T47D (cell line): ENCODE measurements at places on chromosomes 4 and X.
A peak's percentile ranks its signal among the peaks of the same experiment; 100 is the strongest.

- DNase-seq, result no peak
Observed at GRCh38 chr4:77172336-77172735, 15.3 kb downstream of the CCNG2 start.

- DNase-seq, result no peak
Observed at GRCh38 chr4:3771164-3771809, 5.1 kb downstream of the ADRA2C start.

DNA sequence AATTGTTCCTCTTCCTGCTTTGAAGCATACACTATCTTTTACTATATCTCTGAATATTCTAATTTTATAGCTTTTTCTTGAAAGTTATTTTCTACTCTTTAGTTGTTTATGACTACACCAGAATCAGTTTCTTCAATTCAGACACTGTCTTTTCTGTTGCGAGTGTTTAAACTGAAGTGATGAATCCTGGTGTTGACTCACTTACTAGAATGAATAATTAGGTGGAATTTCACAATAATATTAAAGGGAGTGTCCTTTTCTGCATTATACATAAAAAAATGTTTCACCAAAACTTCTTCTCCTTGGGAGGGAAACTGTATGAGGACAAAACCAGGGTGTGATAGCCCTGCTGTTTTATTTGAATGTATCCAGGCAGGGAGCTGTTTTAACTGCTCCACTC is 1383.1 kb downstream of the C4orf33 start:
- DNase-seq, result no peak

DNA sequence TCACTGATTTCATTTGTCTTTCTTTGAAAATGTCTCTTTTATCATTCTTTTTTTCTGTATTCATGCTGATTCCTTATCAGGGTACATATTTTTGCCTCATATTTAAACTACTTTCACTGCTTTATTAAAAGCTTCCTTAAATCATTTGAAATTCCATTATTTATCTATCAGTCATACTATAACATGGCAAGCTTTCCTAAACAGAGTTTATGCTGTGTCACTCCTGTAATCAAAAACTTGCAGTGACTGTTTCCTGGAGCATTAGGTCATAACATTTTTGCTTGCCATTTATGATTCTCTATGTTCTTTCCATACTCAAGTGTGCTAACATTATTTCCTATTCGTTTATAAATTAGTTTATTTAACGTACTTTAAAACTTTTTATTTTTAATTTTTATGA is 203.7 kb downstream of the BMPR1B start:
- no peak for DNase-seq

DNA sequence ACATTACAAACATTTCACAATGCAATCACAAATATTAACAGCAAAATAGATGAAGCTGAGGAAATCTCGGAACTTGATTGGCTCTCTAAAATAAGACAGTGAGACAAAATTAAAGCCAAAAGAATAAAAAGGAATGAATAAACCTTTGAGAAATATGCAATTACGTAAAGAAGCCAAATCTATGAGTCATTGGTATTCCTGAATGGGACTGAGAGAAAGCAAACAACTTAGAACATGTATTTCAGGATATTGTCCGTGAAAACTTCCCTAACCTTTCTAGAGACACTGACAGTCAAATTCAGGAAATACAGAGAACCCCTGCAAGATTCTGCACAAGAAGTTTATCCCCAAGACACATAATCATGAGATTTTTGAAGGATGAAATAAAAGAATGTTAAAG is 48.4 kb upstream of the SPANXN2 start:
- peak; percentile 7 for DNase-seq

DNA sequence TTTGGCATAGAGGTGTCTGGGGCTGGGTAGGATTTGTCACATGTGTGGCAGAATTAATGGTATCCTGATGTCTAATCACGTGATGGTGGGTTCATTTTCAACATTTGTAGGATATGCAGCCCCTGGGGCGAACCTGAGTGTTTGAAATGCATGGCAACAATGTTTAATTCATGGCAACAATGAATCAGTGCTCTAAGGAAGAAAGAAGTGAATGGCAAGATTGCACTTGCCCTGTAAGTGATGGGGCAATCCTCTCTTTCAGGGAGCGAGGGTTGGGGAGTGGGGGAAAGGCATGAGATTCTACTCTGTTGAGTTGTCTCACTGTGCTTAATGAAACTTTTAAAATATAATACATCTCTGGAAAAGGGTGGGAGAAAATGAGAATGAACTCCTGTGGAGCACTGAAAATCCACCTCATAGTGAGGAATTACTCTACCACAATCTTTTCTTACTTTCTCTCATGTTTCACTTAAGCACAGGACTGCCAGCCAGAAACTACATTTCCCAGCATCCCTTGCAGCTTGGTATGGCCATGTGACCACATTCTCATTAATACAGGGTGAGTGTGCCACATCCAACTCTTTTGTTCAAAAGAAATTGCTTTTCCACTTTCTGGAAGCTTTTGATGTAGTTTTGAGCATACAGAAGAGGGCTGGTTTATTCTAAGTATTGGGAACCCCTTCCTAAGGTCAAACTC is 64.0 kb upstream of the PGM2 start:
- DNase-seq, result no peak

GRCh38 chr4:119315036-119315435 is 6.9 kb downstream of the FABP2 start:
- no peak for DNase-seq

GRCh38 chrX:107485013-107485412 is 35.6 kb downstream of the FRMPD3 start:
- DNase-seq, result peak; percentile 8

- peak; percentile 27 for DNase-seq
Observed at GRCh38 chrX:129980540-129981199, 1.8 kb upstream of the BCORL1 start.

DNA sequence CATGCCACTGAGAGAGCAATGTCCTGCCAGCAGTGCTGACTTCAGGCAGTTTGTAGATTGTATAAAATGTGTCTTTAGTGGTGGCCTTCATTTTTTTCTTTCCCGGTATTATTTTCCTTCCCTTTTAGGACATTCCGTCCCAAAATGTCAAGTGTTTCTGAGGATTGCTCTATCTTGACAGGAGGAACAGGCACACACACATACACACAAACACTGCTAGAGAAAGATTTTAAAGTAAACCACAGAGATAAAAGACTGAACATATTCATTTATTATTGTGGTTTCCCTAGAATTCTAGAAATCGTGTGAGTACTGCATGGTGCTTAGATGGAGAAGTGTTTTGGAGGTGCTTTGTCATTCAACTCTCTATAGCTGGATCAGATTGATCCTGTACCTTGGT is 111.9 kb downstream of the GABRB1 start:
- no peak for DNase-seq
